Right forelimb (tissue), 1 donor: ENCODE measurements at places on chromosomes 13 and 19.

GRCh38 chr13:98050041-98050466 is 92.8 kb upstream of the FARP1 start:
- no peak for DNase-seq

GRCh38 chr19:7605490-7606222 is 10.0 kb downstream of the CAMSAP3 start:
- no peak for DNase-seq

GRCh38 chr13:25756251-25756650 is 295.6 kb downstream of the SHISA2 start:
- DNase-seq: no peak

DNA sequence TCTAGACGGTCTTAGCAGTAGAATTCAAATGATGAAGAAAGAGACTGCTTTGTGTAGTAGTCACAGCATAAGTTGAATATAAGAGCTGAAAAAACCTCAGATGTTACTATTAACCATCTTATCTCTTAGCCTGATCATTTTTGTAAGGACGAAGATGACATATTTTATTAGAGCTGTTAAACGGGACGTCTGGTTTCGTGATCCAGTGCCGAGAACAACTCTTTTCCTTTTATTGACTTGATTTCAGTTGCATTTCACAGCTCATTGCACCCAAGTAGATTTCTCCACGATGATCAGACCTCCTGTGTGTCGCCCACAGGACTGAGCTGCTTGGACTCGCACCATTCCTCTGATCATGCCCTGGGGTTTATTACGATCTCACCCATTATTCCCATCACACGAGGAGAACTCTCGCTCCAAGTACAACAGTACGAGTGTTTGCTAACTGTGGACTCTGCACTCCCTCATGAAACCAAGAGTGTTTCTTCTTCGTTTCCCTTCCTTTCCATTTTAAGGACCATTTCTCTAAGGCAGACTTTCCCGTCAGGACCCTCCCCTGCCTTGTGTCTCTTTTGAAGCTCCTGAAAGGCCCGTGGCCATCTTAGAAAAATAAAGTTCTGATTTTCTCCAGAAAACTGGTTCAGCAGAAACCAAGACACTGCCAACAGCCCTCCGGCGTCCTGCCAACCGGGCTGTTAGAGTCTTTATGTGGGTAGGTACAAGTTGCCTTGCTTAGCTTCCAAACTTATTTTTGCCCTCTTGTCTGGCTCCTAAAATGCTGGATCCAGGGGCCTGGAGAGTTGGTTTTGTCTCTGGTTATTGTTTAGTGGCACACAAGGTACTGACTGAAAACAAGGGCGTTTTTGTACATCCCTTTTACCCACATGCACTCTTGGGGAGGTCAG is 48.2 kb upstream of the RNF113B start:
- DNase-seq: no peak

- peak; percentile 86 for DNase-seq
Observed at GRCh38 chr19:15107061-15108010, at the start of gene SYDE1. Gene SYDE1, plus strand, starts transcription at chr19:15107401. Its CDS starts 33 bp downstream, at chr19:15107434.

DNA sequence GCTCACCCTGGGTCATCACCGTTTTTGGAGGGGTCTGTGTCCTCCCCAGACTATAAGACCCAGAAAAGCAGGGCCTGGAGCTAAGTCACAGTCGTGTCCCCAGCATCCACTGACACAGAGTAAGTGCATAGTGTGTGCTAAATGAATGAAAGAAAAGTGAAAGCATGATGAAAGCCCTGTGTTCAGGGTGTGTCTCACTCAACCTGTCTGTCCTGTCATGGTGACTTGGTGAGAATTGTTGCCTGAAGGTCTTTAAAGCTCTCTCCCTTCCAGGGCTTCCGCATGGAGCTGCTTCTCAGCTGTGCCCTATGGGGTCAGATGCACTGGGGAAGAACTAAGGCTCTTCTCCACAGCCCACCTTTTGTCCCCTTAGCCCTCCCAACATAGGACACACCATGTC is 20.5 kb upstream of the IGFL1 start:
- DNase-seq: no peak

GRCh38 chr13:102902789-102903347 is 57.0 kb downstream of the ERCC5 start:
- DNase-seq: no peak
